ENCODE measurements at places on chromosomes 6 and 20.

DNA sequence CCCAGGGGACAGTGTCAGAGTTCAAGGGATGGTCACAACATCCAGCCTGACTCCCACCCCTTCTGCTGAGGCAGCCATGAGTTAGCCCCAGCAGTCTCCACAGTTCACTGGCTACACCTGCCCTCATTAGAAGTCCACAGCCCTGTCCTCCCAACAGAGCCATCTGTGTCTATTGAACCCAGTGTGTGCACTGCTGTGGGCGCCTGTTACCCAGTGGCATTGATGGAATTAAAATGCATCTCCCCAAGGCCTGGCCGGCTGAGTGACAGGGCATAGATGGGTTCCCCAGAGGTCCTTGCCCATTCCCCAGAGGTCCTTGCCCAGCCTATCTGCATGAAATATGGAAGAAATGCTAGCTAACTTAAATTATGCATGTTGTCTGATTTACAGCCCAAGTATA, 73.3 kb downstream of the PCSK2 start:
- no peak for DNase-seq

DNA sequence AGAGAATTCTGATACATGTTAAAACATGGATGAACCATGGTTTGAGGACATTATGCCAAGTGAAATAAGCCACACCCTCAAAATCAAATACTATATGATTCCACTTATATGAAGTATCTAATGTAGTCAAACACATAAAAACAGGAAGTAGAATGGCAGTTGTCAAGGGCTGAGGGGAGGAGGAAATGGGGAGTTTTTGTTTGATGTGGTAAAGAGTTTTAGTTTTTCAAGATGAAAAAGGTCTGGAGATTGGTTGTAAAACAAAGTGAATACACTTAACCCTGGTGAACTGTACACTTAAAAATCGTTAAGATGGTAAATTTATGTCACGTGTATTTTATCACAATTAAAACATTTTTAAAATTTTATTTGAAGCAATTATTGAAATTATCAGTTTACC, 127.4 kb upstream of the GRIK2 start:
- DNase-seq = no peak

GRCh38 chr6:127457456-127458064, 1.6 kb downstream of the KIAA0408 start:
- no peak for DNase-seq

DNA sequence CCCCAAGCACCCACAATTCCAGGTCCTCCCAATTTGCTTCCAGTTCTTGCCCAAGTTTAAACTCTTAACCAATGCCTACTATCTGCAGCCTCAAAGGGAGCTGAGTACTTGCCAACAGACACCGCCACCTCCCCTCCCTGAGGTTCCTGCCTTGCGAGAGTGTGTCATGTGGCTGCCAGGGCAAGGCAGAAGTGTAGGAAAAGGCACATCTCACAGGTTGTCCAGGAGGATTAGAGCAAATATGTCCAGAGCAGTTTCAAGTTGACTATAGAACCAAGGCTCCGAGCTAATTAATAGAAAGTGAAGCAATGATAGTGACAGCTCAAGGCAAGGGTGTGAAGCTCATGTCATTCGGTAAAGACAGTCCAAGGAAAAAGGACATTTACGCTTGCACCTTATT, 127.8 kb downstream of the ATXN1 start:
- DNase-seq = no peak

DNA sequence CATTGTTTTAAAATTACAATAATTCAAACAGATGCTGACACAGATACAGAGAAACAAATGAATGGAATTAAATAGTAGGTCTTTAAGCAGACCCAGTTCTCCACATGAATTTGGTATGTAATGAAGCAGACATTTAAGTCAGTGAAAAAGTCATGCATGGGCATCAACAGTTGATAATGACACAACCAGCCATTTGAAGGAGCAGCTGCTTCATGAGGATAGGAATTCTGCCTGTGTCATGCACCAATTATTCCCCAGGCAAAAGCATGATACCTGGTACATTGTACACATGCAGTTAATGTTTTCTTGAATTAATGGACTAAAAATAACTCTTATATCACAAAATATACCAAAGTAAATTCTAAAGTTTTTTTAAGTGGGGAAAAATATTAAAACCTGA, 11.2 kb upstream of the HEY2 start:
- no peak for DNase-seq

- DNase-seq = no peak
These were observed 1.3 kb downstream of the MYL9 start for GRCh38 chr20:36542516-36543183.

- no peak for DNase-seq
These were observed 11.2 kb downstream of the OGFRL1 start for GRCh38 chr6:71299541-71300470.

DNA sequence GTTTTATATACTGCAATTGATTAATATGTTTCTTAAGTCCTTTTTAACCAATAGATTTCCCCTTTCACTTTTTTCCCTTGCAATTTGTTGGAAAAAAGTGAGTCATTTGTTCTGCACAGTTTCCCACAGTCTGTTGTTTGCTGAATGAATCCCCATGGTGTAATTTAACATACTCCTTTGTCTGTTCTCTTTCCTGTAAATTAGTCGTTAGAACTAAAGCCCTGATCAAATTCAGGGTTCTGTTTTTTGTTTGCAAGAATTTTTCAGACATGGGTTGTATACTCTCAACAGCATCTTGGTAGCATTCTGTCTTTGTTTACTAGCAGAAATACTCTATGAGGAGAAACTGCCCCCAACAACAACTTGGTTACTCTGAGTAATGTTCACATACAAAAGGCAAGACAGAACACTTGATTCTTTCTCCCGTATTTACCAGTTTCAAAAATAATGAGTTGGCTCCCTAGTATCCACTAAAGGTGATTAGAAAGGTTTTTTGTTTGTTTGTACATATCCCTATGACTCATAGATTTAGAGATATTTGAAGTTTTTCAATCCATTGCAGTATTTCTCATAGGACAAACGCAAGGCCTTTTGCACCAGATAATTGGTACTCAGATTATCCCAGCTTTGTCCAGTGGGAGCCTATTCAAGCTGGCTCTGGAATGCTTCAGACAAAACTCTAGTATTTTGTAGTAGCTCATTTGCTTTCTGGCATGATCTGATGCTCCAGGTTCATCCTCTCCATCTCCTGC, 16.5 kb downstream of the BLOC1S5 start:
- no peak for DNase-seq

GRCh38 chr20:59818911-59819310, 114.5 kb downstream of the SYCP2 start:
- DNase-seq = no peak

- DNase-seq = no peak
These were observed 14.1 kb upstream of the RPN2 start for GRCh38 chr20:37165031-37165430.

GRCh38 chr20:23147964-23148730, 62.0 kb upstream of the CD93 start:
- no peak for DNase-seq

- DNase-seq = no peak
These were observed 1.0 kb downstream of the PPDPF start for GRCh38 chr20:63521602-63522001.

DNA sequence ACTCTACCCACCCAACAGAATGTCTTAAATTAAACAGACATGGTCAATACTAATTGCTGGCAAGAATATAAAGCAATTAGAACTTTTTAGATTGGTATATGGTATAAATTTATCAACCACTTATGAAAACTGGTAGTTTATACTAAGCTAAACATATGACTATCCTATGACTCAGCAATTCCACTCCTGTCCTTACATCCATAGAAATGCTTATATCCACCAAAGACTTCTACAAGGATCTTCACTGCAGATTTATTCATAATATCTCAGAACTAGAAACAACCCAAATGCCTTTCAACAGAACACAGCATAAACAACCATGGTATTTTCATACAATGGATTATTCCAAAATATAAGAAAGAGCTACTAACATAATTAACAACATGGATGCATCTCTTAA, 4.6 kb downstream of the ZNF184 start:
- DNase-seq = no peak

- DNase-seq = no peak
These were observed 10.9 kb downstream of the BANF2 start for GRCh38 chr20:17710379-17711266.

GRCh38 chr20:4300921-4301320, 285.6 kb upstream of the RNF24 start:
- no peak for DNase-seq

DNA sequence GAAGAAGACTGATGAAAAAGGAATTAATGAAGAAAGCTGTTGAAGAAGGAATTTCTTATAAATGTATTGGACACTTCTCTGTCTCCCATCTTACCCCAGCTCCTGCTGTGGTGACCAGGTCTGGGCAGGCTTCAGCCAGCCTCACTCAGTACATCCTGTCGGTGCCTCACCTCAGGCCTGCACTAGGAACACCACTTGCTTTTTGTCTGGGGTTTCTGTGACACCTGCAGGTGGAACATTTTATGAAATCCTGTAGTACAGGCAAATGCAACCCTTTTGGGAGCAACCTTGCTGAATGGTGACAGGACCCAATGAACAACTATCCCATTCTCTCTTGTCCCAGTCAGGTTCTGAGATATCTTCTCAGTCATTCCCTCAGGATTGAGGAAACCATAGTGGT, 129.7 kb downstream of the PRDM13 start:
- no peak for DNase-seq

DNA sequence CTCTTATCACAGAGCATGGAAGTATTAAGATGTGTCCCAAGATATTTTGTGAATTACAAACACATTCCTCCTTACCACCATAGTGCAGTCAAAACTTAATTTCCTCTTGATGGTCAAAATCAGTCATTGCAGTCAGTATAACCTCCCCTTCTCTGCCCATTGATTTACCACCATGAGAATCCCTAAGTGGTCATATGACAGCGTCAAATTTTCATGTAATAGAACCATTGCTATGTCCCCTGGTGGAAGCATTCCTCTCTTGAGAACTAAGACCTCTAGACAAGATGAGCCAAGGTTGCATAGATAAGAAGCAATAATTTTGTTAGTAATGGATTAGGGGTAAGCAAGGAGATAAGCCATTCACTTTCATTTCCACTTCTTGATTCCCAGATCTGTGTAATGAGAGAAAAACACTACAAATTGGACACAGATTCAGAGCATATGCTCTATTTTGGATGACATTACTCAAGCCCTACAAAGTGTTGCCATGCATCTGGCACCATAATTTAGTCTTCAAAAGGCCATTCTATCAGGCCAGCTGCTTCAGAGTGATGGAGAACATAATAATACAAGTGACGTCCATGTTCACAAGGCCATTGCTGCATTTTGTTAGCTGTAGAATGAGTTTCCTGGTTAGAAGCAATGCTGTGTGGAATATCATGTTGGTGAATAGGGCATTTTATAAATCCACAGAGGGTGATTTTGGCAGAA, 49.6 kb upstream of the PDE7B start:
- no peak for DNase-seq

- DNase-seq = no peak
These were observed 32.8 kb upstream of the ZNFX1 start for GRCh38 chr20:49310705-49311104.

- DNase-seq = no peak
These were observed 5.4 kb downstream of the TRERF1 start for GRCh38 chr6:42446370-42446769.

DNA sequence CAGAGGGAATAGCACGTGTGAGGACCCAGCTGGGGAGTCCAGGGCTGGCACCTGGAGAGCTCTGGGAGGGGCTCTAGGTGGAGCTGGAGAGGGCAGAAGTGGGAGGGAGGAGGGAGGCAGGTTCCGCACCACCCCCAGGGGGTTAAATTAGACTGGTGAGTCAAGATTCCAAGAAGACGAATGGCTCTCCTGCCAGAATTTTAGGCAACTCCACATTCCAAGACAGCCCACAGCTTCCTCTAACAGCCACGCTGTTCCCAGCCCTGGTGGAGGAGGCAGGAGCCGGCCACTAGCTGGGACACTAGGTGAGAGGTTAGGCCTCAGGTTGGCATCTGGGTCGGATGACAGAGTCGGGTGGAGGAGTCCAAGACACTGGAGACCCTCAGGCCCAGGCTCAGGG, 60.2 kb downstream of the TFAP2C start:
- no peak for DNase-seq

- no peak for DNase-seq
These were observed 3.9 kb upstream of the TRDN start for GRCh38 chr6:123640567-123641187.

- DNase-seq = no peak
These were observed 97.0 kb downstream of the NRN1 start for GRCh38 chr6:5909721-5910120.

DNA sequence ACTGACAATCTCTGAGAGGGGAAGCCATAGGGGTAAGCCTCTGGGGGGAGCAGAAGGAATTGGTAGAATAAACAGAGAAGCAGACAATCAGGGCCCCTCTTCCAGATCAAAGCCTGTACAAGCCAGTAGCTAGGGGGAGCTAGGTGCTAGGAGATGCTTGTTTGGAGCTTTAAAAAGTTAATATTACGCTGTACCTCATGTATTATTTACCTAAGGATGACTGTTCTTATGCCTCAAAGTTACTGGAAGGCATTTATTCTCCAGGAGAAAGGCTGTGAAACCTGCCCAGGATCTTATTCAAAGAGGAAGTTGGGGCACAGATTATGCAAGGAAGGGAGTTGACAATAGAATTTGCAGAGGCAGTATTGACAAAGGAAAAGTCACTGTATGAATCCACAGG, 111.8 kb upstream of the SLC35F1 start:
- DNase-seq = no peak

- no peak for DNase-seq
These were observed 1.8 kb downstream of the RBCK1 start for GRCh38 chr20:409697-410559.

- no peak for DNase-seq
These were observed 835.4 kb downstream of the MAFB start for GRCh38 chr20:39853636-39854035.

GRCh38 chr6:28330041-28330440, 5.9 kb downstream of the ZSCAN31 start:
- DNase-seq = no peak

DNA sequence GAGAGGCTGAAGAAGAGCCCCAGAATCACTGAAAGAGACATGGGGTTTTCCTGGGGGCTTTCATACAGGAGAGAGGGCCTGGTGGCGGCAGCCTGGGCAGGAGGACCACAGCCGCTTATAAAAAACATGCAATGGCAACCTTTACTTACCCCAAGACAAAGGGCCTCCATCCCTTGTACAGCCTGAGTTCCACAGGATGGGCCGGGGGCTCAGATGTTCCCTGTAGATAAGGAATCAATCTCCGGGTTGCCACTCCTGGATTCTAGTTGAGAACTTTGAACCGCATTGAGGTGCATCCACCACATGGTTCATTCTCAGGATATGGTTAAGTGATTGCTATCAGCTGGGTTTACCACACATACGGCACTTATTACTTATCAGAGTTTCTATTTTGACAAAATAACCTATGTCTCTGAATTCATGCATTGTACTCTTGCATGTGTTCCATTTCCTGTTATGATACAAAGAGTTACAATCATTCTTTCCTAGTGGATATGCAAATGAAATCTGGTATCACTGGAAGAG, 677.6 kb downstream of the KIF16B start:
- DNase-seq = no peak

DNA sequence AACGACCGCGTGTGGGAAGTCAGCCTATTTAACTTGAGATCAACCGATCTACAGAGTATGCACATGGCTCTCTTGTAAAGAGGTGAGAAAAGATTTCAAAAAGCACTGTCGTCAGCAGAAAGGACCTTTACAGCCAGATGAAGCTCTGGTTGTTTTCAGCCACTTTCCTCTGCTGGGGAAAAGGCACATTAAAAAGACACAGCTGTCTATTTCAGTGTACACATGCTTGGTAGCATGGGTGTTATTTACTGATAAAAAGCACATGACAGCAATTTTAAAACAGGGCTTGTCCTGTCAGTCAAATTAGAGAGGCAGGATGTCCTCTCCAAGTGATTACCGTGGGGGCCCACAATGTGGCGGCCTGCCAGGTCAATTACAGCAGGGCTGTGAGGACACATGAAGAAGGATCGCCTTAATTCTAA, 188.9 kb downstream of the PRKN start:
- DNase-seq = peak; percentile 75

All from NCI-H1092 (cell line).